Renal cortical epithelial cell (primary cell): ENCODE measurements at places on chromosomes 11 and 22. TPM values are rescaled to one million over a fixed set of nuclear protein-coding genes. Genes with fewer than 3 reads are reported as not detected.

APOA5 gene
- total RNA-seq = not detected in 2 replicates

SCN2B gene
- 0.35 and 1.2 TPM in 2 replicates for total RNA-seq

PACSIN3 gene
- 29.8 and 44.6 TPM in 2 replicates for total RNA-seq

MGAT3 gene
- total RNA-seq = 0.40 TPM in 1 of 2 replicates, not detected in the other

PATE2 gene
- 0.20 TPM in 1 of 2 replicates, not detected in the other for total RNA-seq

KDELR3 gene
- 34.2 and 73.5 TPM in 2 replicates for total RNA-seq

FOLR2 gene
- total RNA-seq = not detected in 2 replicates

OR2AG1 gene
- total RNA-seq = not detected in 2 replicates

MUS81 gene
- total RNA-seq = 37.0 and 52.4 TPM in 2 replicates

P2RX3 gene
- total RNA-seq = not detected in 2 replicates

SOX6 gene
- 0.17 and 12.1 TPM in 2 replicates for total RNA-seq

PKDREJ gene
- total RNA-seq = not detected in 2 replicates

RAB36 gene
- 2.1 and 17.1 TPM in 2 replicates for total RNA-seq

ADAMTS15 gene
- 0.35 and 2.0 TPM in 2 replicates for total RNA-seq

SMIM35 gene
- not detected in 2 replicates for total RNA-seq

NXPE1 gene
- not detected in 2 replicates for total RNA-seq

RIMBP3B gene
- 0.05 TPM in 1 of 2 replicates, not detected in the other for total RNA-seq

FOSL1 gene
- total RNA-seq = 4.2 and 9.7 TPM in 2 replicates

ST14 gene
- 35.1 and 137 TPM in 2 replicates for total RNA-seq

DEPDC7 gene
- total RNA-seq = 3.3 and 7.0 TPM in 2 replicates

MUC2 gene
- total RNA-seq = not detected in 2 replicates

LRRC10B gene
- 0.15 TPM in 1 of 2 replicates, not detected in the other for total RNA-seq

PRG3 gene
- not detected in 2 replicates for total RNA-seq

RGL4 gene
- total RNA-seq = not detected in 2 replicates

AQP11 gene
- total RNA-seq = 2.1 and 3.8 TPM in 2 replicates

MMP27 gene
- not detected in 2 replicates for total RNA-seq

SLC1A2 gene
- 0.10 TPM in 1 of 2 replicates, not detected in the other for total RNA-seq

MPZL2 gene
- 28.6 and 53.3 TPM in 2 replicates for total RNA-seq

C22orf31 gene
- not detected in 2 replicates for total RNA-seq

TMEM191C gene
- total RNA-seq = 0.17 and 0.35 TPM in 2 replicates

NLRP6 gene
- not detected in 2 replicates for total RNA-seq
